Esophagus squamous epithelium (tissue), 5 donors: ENCODE measurements at places on chromosomes 6 and 20. TPM values are rescaled to one million over a fixed set of nuclear protein-coding genes. Genes with fewer than 3 reads are reported as not detected.
A peak's percentile ranks its signal among the peaks of the same experiment; 100 is the strongest.

ATF6B gene
- total RNA-seq: 31.3 TPM

PCIF1 gene
- total RNA-seq: 18.5 TPM

PTGIS gene
- 13.0 TPM for total RNA-seq

DNA sequence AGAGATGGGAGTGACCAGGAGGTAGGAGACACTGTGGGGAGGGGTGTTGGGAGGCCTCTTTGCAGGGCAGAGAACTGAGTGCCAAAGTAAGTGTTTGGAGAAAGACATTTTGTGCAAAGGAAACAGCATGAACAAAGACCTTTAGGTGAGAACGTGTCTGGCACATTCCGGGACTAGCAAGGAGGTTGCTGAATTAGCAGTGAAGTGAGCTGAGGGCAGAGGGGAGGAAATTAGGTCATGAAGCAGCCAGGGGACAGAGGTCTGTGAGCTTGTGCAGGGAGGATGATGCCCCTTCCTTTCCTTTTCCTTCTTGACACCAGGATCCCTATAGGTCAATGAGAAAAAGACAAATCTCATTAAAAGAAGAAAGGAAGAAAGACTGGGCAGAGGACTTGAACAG lies 21.4 kb upstream of the AHCY start:
- H3K4me1 ChIP-seq: no peaks in the 10 kb centered on the region
- no peak overlapping the region for H3K4me3 ChIP-seq
- H3K36me3 ChIP-seq: no peaks in the 10 kb centered on the region
- no peak overlapping the region for H3K27ac ChIP-seq
- DNase-seq: no peak

- no peaks in the 10 kb centered on the region for H3K36me3 ChIP-seq
- peak; percentile 31 for DNase-seq
- H3K4me1 ChIP-seq: peaks cover 66% of the 10 kb centered on the region
- H3K27ac ChIP-seq: peak within 1 kb of the TSS; percentile 97
- peak within 1 kb of the TSS; percentile 91 for H3K4me3 ChIP-seq
Measured at GRCh38 chr20:38033330-38034107, at the start of the genes RPRD1B and TTI1. TSS of gene RPRD1B (plus strand) at chr20:38033746. CDS start at chr20:38033948, 202 bp downstream. TSS of gene TTI1 (minus strand) at chr20:38033456. CDS start at chr20:38013816, 19,640 bp downstream.

DNA sequence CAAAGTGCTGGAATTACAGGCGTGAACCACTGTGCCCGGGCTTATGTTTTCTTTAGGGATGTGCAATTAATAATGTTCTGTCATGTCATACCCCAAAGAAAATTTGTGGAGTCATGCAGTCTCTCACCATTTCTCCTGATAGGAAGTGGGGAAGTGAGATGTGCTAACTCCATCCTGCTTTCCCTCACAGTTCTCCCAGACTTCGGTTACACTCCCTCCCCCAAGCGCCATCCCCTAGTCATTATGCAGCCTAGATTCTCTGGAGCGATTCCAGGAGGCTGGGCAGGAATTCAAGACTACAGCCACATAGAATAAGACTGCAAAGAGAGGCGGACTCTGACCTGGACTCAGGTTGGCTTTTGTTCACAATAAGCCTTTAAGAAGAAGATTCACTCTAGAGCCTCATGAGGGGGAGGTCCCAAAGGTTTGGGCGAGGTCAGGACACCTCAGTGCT lies 271.4 kb downstream of the ALDH8A1 start:
- DNase-seq: no peak
- no peaks in the 10 kb centered on the region for H3K36me3 ChIP-seq
- no peak overlapping the region for H3K27ac ChIP-seq
- H3K4me3 ChIP-seq: no peak overlapping the region
- no peaks in the 10 kb centered on the region for H3K4me1 ChIP-seq

- no peaks in the 10 kb centered on the region for H3K27me3 ChIP-seq
- no peaks in the 10 kb centered on the region for H3K4me1 ChIP-seq
- DNase-seq: no peak
- H3K4me3 ChIP-seq: no peak overlapping the region
- no peak overlapping the region for H3K27ac ChIP-seq
Measured at GRCh38 chr20:43492101-43492500, 15.4 kb upstream of the L3MBTL1 start.

GRCh38 chr20:35146920-35147574 lies at the start of gene EDEM2:
TSS of gene EDEM2 (minus strand) at chr20:35147336. CDS start at chr20:35147258, 78 bp downstream.
- DNase-seq: peak; percentile 48
- H3K4me3 ChIP-seq: peak within 1 kb of the TSS; percentile 73
